ENCODE measurements at places on chromosomes 4 and X.

- no peak for DNase-seq
Observed at GRCh38 chrX:44844204-44844603, 383 bp downstream of the DUSP21 start.

DNA sequence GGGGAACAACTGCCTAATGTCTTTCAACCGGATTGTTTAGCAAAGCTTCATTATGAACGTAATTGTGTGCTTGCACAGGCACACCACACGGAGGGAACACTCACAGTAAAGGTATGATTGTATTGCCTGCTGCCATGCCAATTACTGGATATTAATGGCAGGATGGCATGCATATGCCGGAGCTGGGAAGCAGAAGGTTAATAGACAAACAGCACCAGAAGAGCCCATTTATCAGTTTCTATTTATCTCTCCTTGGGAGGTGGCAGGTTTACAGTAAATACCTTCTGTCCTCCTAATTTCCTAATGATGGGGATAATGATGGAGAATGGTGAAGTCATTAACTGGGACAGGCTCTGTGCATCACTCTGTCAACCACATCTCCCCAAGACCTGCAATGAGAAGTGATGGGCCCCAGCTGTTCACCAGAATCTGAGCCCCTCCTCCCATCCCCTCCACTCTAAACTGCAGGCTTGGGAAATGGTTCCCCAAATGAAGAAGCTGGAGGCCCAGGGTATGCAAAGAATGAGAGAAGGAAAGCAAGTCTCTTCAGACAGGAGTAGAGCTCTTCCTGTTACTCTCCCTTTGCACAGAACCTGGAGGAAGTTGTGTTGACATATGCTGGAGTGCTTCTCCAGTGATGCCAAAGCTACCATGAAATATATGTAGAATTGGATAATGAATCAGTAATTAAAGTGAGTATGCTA lies 160.8 kb downstream of the NAA11 start:
- no peak for DNase-seq

DNA sequence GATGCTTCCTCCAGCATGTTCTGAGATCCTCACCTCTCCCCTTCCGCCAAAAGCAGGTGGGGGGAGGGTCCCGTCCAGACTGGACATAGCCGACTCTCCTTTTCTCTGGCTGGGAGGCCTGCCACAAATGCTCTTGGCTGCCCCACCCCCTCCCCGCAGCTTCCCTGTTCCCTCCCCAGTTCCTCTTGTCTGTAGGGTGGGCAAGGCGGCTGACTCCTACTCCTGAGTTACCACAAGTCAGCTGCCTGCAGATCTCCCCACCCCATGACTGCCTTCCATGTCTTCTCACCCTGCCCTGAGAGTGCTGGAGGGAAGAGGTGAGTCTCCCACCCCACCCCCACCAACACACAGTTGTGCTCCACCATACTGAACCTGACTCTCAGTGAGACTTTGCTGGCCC lies 2.9 kb downstream of the ATP6AP1 start:
- no peak for DNase-seq

GRCh38 chr4:183443655-183444213 lies 702 bp upstream of the CDKN2AIP start:
- no peak for DNase-seq

GRCh38 chrX:108396188-108396891 lies 41.9 kb downstream of the COL4A6 start:
- DNase-seq, result no peak

GRCh38 chr4:36420111-36420679 lies 138.8 kb downstream of the DTHD1 start:
- DNase-seq, result no peak

DNA sequence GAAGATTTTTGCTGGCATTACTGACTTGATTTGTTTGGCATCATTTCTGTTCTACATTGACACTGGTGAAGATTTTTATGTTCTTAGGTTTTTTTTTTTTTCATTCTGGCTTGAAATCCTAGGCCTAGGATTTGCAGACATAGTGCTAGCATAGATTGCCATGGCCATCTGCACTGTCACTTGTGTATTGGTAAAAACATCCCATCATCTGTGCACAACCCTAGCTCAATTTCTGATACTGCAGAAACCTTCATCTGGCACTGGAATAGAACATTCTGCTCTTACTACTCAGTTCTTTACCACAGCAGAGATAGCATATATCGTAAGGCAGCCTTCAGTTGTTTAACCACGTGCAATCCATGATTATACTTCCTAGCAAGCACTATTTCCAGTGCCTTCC lies 111.5 kb upstream of the IL15 start:
- DNase-seq, result no peak

DNA sequence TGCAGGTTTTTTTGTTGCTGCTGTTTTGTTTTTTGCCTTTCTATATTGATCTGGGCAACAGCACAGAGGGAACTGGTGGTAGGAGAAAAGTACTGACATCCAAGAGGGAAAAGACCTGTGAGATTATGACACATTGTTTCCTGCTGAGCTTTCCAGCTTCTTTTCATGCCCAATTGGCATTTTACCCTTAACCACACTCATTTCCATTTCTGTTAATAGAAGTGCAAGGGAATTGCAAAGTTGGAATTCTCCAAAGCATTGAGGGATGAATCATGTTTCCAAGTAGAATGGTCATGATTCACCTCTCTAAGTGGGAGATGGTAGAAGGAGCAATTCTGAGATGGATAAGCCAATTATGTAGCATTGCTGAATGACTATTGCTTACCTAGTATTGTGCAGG lies 161.5 kb downstream of the PPARGC1A start:
- no peak for DNase-seq

All from NCI-H1436 treated with DMSO at 0.1 percent for 48 hours (cell line).